ENCODE measurements at places on chromosomes 1 and 21. TPM values are rescaled to one million over a fixed set of nuclear protein-coding genes. Genes with fewer than 3 reads are reported as not detected.

DNA sequence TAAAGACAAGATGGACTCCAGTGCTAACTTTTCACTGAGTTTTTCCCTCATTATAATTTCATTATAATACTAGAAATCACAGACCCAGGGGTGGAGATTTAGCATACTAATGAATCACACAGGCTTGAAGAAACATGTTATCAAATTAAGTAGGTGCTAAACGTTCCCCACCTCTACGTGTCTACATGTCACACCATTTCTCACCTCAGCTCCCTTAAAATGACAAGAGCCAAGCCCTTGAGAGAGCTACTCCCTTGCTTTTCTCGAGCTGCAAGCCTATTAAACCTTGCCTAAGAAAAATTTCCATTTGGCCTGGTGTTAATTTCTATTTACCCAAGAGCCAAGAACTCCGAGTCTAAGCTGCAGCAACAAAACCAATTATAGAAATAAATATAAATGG is 396.3 kb upstream of the NEGR1 start:
- no peak for DNase-seq

LRRC3 gene
- 1.5 TPM for total RNA-seq

TRAF5 gene
- 12.9 TPM for total RNA-seq

ILDR2 gene
- total RNA-seq: 0.90 TPM

- no peak for DNase-seq
Measured at GRCh38 chr1:155537193-155537592, 25.4 kb downstream of the ASH1L start.

ETV3L gene
- total RNA-seq: not detected

- DNase-seq: no peak
Measured at GRCh38 chr1:214413315-214413714, 132.4 kb downstream of the SMYD2 start.

CD1E gene
- not detected for total RNA-seq

- DNase-seq: no peak
Measured at GRCh38 chr1:37574834-37575480, 18.2 kb downstream of the DNALI1 start.

PRDM16 gene
- 0.61 TPM for total RNA-seq

CA6 gene
- total RNA-seq: 0.26 TPM

DNA sequence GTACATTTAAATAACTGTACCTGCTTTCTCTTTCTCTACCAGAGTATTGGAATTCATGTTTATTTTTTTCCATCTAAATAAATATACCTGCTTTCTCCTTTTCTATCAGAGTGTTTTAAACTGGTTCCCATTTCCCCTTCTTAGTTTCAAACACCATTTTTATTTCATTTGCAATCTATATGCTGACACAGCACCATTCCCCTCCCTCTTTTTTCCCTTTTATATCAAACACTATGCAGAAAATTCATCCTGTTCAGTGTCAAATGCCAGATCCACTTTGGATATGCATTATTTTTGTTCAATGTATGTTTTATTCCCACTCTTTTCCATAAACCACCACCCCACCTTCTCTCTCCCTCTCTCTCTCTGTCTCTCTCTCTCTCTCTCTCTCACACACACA is 85.8 kb upstream of the ST6GALNAC5 start:
- DNase-seq: no peak

- no peak for DNase-seq
Measured at GRCh38 chr1:73813236-73813635, 384.7 kb downstream of the LRRIQ3 start.

DNA sequence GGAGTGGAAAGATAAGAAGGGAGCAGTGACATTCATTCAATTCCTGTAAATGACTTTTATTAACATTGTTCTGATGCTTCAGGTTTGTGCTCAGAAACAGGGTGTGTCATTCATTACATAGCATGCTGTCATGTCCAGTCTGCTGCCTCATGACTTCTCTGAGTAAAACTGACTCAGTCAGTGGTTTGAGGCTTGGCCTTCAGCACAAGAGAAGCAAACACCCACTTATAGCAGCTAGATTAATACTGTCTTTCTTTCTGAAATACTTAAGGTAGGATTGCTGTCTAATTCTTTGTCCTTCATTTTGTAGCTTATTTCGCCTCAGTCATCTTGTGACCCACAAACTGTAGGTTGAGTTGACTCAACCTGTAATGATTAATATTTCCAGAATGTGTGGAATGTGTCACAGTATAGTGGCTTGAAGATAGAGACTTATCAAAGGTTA is 32.9 kb downstream of the RASAL2 start:
- DNase-seq: peak; percentile 89

CYP4A22 gene
- not detected for total RNA-seq

GRCh38 chr21:28828981-28829380 is 163.7 kb downstream of the LTN1 start:
- DNase-seq: no peak

DNA sequence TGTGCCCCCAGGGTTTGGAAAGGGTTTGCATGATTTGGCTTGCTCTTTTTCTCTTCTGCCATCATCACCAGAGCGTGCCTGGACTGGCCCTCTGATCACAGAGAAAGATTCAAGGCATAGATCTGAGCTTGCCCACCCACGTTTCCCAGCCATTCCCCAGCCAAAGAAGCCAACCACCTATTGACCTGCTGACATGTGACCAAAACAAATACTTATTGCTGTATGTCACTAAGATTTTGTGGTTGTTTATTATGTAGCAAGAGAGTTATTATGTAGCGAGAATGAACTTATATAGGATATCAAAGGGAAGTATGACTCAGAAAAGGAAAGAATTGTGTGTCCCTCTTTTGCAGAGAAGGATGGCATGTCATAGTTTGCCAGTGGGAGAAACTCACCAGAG is 59.9 kb downstream of the UBE2U start:
- DNase-seq: no peak

DNA sequence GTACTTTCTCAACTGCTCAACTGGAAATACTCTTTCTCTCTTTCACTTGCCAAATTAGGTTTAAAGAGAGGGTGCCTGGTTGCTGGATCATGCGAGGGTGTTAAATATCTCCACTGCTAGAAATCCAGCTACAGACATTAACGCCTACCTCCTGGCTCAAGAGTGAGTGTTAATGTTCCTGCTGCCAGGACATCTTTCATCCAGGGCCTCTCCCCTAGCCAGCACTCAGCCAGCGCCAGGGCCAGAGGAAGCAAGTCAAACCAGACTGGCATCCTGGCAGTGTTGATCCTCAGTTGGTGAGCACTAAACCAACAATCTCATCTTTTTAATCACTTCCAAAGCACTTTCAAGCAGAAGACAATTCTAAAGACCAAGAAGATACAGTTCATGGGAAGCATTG is 92.9 kb upstream of the BARHL2 start:
- DNase-seq: no peak

- DNase-seq: no peak
Measured at GRCh38 chr1:76037324-76037723, 37.2 kb upstream of the ST6GALNAC3 start.

TSPEAR gene
- not detected for total RNA-seq

DNA sequence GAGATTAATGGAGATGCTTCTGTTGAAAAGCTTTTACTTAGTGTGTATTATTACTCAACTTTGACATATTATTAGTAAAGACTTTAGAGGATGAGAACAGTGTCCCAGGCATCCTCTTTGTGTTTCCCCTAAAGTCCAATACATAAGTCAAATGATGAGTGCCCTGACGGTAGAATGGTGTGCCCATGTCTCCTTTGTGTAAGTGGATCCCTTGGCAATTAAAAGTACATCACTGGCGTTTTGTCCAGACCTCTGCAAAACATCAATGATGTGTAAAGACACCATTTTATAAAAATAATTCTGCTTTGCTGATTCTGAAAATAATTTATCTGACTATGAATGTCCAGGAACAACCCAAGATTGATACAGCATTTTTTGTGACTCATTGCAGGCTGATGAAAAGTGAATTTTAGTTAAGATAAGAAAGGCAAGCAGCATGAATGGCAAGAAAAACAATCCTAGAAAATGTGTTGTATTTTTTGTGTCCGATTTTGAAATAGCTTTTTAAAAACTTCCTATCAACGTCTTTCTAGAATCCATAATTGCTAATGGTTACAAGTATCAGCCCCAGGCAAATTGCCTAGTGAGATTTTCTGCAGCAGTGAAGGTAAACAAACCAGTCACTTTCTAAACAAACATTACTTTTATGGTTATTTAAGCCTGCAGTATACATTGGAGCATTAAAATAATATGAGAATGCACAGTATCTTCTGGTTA is 251.5 kb downstream of the PTPRC start:
- DNase-seq: no peak

LYPD8 gene
- 2.3 TPM for total RNA-seq

DNA sequence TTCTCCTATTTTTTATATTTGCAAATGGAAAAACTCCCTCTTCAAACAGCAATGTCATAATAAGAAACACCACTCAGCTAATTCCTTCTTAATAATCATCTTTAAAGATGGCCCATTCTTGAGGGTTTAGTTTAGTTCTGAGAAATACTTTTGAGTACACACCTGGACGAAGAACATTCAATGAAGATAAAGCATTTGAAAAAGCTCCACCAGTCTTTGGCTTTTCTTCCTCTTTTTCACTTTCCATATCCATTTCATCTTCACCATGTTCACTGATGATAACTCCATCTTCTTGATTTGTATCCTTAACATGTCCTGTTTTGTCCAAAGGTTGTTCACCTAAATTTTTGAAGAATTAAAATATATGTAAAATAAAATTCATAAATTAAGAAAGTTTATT is 7.4 kb downstream of the PAXBP1 start:
- DNase-seq: no peak

OLFML3 gene
- total RNA-seq: 0.16 TPM

- no peak for DNase-seq
Measured at GRCh38 chr21:35095859-35096291, 46.8 kb upstream of the RUNX1 start.

DNA sequence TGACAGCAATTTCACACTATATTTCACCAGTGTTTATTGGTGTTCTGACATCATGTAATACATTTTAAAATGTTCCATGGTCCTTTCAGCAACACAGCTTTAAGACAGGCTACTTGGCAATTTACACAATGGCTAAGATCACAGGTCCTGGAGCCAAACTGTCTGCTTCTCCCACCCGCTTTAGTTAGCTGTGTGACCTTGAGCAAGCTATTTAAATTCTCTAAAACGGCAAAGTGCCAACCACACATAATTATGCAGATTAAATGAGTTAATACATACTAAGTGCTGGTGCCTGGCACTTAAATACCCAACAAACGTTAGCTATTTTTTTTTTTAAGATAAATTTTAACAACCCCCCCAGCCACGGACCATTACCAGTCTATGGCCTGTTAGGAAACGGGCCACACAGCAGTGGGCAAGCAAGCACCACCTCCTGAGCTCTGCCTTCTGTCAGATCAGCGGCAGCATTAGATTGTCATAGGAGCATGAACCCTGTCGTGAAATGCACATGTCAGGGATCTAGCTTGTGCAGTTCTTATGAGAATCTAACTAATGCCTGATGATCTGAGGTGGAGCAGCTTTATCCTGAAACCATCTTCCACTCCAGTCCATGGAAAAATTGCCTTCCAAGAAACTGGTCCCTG is 26.9 kb downstream of the SOD1 start:
- no peak for DNase-seq

A3GALT2 gene
- not detected for total RNA-seq

- no peak for DNase-seq
Measured at GRCh38 chr21:21366277-21366676, 368.1 kb downstream of the NCAM2 start.

DNA sequence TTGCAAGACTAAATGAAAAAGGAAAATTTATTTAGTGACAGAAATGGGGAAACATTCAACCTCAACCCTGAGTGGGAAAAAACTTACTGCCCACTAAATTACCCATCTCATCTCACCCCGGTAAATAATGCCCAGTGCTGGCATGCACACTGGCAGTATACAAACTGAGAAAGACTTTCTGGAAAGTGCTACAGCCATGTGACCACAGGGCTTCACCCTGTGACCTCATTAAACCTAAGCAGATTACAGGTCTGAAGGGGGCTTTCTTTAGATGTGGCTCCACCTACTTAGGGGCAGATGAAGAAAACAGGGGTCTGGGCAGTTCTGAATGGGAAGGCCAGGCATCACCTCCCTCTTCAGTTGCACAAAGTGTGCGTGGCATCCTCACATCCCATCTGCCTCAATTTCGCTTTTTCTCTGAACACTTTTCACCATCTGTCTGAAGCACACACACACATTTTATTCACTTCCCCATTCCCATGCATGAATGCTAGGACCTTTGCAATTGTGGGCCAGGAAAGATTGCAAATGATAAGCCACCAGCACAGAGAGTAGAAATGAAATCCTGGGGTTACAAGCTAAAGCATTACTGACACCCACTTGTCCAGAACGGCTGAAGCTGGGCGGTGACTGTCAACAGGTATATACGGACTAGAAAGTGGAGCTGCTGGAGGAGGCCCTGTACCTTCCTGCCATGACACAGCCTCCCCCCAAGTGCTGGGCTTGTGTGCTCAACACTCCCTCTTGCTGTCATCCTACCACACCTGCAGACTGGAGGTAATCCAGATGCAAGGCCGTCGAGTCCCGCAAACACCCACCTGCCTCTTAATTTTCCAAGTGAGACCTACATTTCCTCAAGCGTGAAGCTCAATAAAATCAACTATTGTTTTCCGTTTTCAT is 2.7 kb downstream of the NADK start:
- no peak for DNase-seq

DNA sequence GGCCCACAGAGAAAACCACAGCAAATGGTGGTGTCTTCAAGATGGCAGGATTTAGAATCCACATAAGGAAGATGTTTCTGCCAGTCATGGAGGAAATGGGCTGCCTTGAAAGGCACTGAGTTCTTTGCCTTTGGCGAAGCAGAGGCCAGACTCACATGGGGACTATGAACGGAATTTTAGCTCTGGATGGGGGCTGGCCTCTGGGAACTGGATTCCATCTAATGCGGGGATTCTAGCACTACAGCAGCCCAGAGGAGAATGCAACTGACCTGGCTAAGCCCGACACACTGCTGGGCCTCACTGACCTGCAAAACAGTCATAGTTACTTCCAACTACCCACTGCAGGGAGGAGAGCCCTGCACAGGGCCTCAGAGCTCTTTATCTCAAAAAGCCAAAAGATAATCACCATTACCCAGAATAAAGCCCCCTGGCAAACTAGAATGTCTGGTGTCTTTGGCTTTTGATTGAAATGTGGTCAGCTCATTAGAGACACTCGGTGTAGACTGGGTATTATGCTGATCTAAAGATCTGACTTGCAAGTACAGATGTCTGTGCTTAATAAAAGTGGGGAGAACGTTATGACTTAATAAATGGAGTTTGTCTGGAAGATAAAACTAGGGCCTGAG is 11.6 kb downstream of the HCRTR1 start:
- no peak for DNase-seq

RAB25 gene
- not detected for total RNA-seq

DNA sequence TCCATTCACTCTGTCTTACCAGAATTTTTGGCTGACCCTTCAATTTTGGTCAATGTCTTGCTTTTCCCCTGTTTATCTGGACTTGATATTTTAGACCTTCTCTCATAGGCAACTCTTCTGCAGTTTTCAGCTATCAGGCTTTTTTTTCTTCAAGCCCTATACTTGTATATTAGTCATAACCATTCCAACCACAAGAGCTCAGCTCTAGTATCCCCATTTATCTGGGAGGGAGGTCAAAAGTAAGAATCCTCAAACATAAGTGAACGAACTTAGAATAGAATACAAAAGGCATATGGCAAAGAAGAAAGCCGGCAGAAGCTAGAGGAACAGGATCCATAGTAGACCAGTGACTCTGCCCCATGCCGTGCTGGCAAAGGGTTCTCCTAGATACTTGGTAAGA is 45.9 kb upstream of the TNFSF4 start:
- no peak for DNase-seq

- DNase-seq: no peak
Measured at GRCh38 chr1:151069103-151069486, 1.5 kb upstream of the GABPB2 start.

- no peak for DNase-seq
Measured at GRCh38 chr1:246126580-246126979, 380.5 kb downstream of the SMYD3 start.
